IPS DF 19.7 (cell line): ENCODE measurements at places on chromosomes 5 and 9.

DNA sequence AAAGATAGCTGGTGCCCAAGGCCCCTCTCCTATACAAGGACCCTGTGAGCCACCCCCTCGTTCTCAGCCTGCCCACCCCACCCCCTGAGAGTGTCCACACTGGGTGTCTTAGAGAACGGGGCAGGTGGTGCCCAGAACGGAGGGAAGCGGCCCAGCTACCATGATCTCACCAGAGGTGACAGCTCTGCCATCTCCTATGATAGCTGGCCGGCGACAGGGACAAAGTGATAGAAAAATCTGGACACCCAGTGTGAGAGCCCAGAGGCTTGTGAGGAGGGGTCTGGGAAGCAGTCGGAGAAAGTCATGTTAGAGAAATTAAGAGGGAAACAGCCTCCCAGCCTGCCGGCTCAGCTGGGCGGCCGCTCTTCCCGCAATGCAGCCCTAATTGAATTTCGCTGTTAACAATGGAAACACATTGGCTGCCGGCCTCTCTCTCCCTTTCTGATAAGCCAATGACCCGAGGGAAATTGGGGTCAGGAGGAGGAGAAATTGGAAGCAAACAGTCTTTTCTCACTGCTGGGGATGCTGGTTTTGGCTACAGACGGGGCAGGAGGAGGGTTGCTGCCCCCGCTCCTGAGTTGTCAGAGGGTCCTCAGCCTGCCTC is 32.3 kb downstream of the HK3 start:
- DNase-seq, result no peak

- DNase-seq, result no peak
These were observed 76.1 kb upstream of the SH3PXD2B start for GRCh38 chr5:172530406-172530805.

DNA sequence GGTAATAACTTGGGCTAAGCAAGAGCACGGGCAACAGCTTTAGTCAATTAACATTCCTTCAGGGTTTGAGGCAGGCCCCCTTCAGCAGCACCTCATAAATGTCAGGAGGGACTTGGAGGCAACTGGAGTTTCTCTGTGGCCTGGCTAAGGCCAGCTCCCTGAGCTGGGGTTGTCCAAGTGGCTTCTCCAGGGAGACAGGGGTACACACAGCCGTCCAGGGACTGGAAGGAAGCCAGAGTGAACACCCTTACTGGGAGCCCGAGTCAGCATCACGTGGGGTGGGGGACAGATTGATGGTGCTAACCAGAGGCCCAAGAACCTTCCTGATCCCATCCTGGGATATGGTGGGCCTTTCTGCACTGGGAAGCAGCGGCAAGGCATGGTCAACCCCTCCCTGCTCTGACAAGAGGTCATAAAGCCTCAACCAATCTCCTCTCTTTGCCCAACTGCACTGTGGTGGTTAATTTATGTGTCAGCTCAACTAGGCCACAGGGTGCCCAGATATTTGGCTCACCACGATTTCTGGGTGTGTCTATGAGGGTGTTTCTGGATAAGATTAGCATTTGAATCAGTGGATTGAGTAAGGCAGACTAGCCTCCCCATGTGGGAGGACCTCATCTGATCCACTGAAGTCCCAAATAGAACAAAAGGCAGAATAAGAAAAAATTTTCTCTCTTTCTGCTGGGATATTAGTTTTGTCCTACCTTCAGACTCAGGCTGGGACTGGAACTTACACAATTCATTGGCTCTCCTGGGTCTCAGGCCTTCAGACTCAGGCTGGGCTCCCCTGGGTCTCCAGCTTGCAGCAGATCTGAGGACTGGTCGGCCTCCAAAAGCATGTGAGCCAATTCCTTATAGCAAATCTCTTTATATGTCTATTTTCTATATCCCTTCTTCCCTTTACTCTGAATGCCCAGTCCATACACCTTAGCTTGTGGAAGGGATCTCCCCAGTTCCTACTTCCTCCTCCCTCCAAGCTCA is 127.2 kb upstream of the LARP1 start:
- no peak for DNase-seq

DNA sequence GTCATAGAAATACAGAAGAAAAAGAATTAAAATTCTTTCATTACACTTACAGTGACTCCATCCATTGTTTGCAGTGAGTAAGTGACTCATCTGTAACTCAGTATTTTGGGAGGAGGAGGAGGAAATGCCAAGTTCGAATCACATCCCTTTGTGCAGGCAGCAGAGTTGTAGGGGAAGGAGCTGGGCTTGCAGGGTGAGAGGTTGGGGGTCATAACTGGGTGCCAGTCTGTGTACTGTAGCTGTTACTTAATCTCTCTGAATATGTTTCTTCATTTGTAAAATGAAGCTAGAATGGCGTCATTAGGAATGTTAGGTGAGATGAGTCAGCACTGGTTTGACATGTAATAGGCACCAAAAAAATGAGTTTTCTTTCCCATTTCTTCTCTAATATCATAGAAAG is 235.7 kb upstream of the ADAMTSL1 start:
- no peak for DNase-seq

- no peak for DNase-seq
These were observed 218.5 kb downstream of the TLE1 start for GRCh38 chr9:81470864-81471263.

DNA sequence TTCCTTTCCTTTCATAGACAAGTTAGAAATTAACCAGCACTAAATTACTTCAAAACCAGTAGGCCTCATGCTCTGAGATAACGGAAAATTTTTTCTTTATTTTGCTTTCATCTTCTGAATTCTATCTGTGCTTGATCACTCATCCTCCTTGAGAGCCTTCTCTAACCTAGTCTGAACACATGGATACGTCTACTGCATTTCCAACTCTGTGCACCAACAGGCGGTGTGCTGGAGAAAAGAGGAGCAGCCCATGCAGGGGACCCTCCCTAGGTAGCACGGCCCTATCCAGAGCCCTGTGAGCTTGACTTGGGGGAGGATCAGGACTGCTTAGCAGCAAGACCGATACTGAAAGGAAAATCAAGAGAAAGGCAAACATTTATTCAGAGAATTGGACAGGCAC is 149.8 kb downstream of the AUH start:
- no peak for DNase-seq

DNA sequence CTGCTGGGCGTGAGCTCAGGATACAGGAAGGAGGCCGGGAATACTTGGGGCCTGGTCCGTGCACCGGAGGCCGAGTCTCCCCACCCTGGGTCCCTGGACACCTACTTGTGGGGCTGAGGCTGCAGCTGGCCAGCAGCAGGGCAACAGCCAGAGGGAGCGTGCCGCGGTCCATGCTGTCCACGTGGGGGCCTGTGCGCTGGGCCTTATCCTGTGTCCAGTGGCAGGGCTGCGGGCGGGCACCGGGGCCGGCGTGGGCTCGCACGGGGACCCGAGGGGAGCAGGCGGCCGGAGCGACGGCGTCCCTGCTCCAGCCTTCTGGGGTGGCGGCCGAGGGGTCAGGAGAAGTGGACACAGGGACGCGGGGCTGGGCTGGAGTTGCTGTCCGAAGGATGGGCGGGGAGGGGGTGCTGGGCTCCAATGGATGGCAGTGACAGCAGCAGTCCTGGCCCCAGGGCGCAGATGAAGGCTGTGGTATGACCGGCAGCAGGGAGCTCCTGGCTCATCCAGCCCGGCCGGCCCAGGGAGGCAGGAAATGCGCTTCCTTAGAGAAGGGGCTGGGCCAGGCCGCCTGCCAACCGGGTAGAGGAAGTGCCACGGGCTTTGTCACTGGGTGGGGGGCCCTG is at the start of gene ENG:
Gene ENG, minus strand, starts transcription at position 475 of the 623 bp plus-strand sequence. Its CDS starts 303 bp downstream, at position 172.
- DNase-seq, result no peak

- no peak for DNase-seq
These were observed 33.0 kb upstream of the SV2C start for GRCh38 chr5:76050134-76050533.

DNA sequence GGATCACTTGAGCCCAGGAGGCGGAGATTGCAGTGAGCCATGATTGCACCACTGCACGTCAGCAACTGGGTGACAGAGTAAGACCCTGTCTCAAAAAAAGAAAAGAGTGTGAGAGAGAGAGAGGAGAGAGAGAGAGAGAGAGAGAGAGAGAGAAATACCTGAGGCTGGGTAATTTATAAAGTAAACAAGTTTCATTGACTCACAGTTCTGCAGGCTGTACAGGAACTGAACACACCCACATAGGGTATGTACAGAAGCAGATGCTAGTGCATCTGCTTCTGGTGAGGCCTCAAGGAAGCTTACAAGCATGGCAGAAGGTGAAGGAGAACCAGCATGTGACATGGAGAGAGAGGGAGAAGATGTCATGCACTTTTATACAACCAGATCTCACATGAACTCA is 46.4 kb upstream of the CHD1 start:
- no peak for DNase-seq

GRCh38 chr5:128062172-128062746 is 21.3 kb upstream of the SLC12A2 start:
- no peak for DNase-seq

DNA sequence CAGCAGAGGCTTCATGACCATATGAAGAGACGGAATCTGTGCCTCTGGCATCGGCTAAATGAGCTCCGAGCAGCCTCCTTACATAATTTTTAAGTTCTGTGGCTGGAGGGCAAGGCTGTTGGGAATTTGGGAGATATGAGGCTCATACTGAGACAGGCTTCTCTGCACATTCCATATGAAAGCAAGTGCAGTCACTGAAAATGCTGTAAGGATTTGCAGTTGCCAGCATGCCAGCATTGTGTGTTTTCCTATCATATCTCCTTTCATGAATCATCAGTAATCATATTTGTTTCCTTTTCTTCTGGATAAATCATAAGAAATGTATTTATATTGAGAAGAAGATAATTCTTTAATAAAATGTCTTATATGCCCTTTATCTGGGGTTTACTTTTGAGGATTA is 775.4 kb downstream of the SEMA5A start:
- DNase-seq, result no peak

- no peak for DNase-seq
These were observed 52.1 kb downstream of the SEMA4D start for GRCh38 chr9:89445801-89446251.

DNA sequence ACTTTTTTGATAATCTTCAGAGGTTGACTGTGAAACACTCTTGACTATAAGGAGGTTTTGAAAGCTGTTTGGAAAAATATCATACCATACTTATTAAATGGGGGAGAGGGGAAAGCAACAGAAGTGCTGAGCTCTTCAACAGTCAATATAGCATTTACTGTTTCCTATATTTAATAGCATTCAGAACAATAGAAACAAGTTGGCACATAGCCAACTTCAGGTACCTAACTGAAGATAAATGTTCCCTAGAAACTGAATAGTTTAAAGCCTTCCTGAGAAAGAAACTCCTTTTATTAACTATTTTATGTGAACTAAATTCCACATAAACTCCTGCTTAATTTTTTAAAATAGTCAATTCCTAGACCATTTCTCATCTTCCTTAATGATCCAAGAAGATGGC is 26.3 kb downstream of the SLC31A1 start:
- no peak for DNase-seq

DNA sequence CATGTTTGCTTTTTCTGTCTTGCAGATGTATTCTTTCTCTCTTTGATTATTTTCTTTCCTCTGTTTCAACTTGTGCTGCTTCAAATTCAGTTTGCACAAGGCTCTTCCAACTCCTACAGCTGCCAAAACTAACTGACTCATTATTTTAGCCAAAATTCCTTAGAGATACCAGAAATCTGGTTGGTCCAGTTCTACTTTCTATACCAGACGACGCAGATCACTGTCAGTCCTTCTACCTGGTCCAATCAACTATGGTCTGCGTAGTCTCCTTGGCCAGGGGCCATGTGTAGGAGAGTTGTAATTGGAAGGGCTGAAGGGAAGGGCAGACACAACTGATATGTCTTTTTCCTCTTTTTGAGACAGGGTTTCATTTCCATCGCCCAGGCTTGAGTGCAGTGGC is 51.9 kb upstream of the JAK2 start:
- DNase-seq, result no peak

- DNase-seq, result no peak
These were observed 302.4 kb downstream of the PDE4D start for GRCh38 chr5:59591162-59591561.

DNA sequence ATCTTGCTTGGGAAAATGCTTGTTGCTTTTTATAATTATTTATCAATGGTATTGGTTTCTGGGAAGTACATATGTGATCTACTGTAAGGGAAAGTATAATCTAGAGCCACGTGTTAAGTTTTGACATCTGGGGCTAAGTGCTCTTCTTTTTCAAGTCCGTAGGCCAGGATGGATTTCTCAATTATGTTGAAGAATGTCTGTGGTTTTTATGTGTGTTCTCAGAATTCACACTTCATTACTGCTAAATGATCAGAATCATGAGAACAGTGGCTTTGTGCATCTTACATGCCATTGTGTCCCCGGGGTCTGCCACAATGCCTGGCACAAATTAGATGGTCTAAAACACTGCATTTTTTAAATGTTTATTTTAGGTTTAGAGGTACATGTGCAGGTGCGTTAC is 14.5 kb upstream of the AUH start:
- DNase-seq, result no peak

DNA sequence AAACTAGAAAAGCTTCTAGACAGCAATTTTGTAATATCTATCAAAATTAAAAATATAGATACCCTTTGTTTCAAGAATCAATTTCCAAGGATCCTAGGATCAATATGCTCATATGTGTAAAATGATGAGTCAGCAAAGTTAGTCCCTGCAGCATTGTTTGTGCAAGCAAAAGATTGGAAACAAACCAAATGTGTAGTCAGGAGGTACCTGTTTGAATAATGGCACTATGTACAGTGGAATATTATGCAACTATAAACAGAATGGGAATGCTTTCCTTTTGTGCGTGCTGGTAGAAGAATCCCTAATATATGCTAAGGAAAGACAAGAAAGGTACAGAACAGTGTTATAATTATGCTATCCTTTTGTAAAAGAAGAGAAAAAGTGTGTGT is 58.5 kb upstream of the PJA2 start:
- no peak for DNase-seq

GRCh38 chr9:87596862-87597261 is 99.2 kb downstream of the DAPK1 start:
- no peak for DNase-seq

DNA sequence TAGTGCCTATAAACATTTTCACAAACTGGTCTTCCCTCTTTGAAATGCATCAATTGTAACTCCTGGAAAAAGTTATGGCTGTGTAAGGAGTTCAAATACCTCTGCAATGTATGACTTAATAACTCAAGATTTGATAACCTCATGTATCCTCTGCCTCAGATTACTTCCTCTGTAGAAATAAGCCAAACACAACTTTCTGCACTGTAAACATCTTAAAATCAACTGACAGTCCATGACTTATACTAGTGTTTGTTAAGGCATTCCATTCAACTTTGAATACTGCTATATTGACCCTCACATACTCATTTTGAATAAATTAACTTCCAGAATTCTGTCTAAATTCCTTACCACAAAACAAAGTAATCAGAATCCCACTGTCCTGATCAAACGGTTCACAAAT is 256.2 kb upstream of the POU5F2 start:
- no peak for DNase-seq

DNA sequence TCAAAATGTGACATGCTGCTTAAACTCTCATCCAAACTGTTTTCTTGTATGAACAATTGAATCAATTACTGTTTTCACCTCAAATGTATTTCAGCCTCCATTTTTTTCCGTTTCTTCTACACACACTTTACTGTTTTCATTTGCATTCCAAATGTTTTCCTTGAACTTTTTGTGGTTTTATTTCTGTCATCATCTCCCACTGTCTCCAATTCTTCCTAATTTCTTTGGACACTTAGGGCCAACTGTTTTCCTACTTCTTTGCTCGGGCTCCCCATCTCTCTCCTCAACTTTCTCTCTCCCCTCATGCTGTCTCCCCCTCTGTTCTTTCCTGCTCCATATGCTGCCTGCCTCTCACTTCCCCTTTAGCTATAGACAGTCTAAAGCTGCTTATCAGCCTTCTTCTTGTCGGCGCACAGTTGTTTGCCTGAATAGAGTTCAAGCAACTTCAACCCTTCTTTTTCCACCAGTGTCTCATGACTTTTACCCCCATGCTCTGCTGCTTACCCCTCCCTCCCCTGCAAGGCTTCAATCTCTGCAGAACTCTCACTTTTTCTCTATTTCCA is 443.4 kb downstream of the DTWD2 start:
- no peak for DNase-seq
